ENCODE measurements at places on chromosomes 6 and 20.
A peak's percentile ranks its signal among the peaks of the same experiment; 100 is the strongest.

DNA sequence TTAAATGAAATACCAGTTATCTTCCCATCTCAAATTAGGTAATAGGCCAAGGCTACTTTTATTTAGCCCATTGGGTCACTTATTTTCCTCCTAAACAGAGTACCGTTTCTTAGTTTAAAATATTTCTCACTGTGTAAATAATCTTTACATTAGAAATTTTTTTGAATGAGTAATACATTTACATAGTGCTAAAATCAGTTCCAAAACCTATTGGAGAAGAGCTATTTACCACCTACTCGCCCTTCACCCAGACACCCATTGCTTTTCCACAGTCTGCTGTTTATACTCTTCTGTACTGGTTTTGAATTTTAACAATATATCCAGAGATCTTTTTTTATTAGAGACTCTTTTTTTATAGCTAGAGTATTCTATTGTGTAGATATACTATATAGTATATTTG lies 36.9 kb downstream of the MCM8 start:
- DNase-seq, result no peak

DNA sequence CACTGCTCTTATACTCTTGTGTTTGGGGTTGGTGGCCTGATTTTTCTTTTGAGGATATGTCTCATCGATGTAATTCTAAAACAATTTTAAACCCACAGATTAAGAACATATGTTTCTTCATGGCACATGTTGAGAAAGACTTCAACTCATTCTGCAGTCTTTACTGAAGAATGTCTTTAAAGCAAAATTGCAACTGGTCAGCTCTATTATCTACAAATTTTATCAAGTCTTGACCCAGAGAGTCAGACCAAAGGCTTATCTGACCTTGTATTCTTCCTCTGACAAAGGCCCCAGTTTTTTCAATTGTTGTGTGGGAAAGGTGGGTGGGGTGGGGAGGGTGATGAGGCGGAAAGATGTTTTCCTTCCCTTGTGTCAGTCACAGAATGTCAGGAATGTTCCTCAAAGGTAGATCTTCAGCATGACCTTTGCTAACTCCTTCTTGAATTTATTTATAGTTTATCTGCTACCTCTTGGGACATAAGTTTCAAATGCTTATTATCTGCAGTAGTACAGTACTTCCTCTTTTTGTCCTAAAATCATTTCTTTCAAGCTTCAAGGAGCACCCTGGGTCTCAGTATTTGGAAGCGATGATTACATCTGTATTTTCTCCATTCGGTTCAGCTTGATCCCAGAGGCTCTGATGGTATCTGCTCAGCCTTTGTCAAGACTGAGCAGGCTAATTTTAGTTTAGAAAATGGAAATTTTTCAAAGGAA lies 63.2 kb upstream of the TIAM2 start:
- DNase-seq, result no peak

GRCh38 chr20:50681359-50682064 lies 9.8 kb downstream of the RIPOR3 start:
- peak; percentile 72 for DNase-seq

DNA sequence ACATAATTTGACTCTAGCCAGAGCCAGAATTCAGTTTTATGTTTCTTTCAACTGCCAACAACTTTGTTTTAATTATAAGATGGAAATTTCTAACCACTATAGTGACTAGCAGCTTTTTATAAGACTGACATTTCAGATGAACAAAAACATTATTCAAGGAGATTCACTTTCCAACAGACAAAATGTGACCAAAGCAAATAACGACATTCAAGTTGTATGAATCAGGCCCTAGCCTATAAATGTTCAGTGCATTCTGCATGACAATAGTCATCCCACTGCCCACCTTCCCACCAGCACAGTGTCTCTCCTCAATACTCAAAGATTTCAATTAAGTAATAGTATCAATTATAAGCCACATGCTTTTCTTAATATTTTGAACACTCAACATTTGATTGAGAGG lies 200.7 kb downstream of the KHDC1L start:
- DNase-seq, result no peak

- DNase-seq, result no peak
Observed at GRCh38 chr20:38903335-38903734, 22.9 kb upstream of the FAM83D start.

DNA sequence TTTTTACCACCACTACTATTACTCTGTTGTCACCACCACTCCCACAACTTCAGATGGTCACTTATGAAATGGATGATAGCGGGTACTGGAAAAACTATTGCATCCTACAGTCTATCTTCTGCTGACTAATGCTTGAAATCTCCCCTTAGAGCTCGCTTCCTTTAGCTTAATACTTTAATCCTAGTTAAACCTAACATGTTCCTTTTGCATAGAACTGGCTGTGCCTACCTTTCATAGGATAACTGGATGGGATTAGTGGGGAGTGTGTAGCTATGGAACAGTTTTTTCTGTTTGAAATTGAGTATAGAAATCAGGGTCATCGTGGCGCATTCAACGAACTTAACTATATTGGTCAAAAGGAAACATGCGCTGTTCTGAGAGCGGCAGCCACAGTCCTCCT lies 294.7 kb downstream of the FARS2 start:
- DNase-seq, result peak; percentile 39
